ENCODE measurements at places on chromosomes 5 and 9. TPM values are rescaled to one million over a fixed set of nuclear protein-coding genes. Genes with fewer than 3 reads are reported as not detected.
A peak's percentile ranks its signal among the peaks of the same experiment; 100 is the strongest.

The PLAC8L1 gene
- not detected for total RNA-seq

The FCN2 gene
- total RNA-seq = 116 TPM

The GRIN3A gene
- total RNA-seq = 0.44 TPM

The HAVCR2 gene
- total RNA-seq = 3.0 TPM

The HTR1A gene
- not detected for total RNA-seq

The CA9 gene
- 0.93 TPM for total RNA-seq

The TMEM215 gene
- not detected for total RNA-seq

The WDR38 gene
- not detected for total RNA-seq

The PIP5KL1 gene
- not detected for total RNA-seq

The PCDHB11 gene
- 0.06 TPM for total RNA-seq

The PCDHB2 gene
- not detected for total RNA-seq

The SLC1A1 gene
- 25.3 TPM for total RNA-seq

The PCDHB4 gene
- total RNA-seq = 0.22 TPM

The NME5 gene
- total RNA-seq = 0.29 TPM

The OR13C8 gene
- total RNA-seq = not detected

GRCh38 chr5:16169550-16169949, 10.0 kb downstream of the MARCHF11 start:
- no peak overlapping the region for H3K4me3 ChIP-seq
- H3K27me3 ChIP-seq = no peaks in the 10 kb centered on the region
- H3K36me3 ChIP-seq = no peaks in the 10 kb centered on the region
- H3K27ac ChIP-seq = no peak overlapping the region
- no peak for DNase-seq
- no peaks in the 10 kb centered on the region for H3K4me1 ChIP-seq

DNA sequence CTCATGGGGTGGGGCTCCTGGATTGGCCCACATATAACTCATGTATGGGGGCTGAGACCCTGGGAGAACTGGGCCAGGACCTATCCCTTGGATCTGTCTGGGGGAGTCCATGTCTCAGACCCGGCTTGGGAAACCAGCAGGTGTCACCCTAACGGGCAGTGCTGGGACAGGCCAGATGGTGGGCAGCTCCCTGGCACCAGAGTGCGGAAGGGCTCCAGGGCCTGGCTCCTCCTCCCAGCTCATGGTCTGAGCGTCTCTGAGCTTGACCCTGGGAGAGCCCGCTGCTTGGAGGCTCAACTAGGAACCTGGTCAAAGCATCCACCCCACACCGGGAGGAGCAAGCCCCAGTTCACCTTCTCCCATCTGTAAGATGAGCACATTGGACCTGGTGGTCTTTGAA, 15.5 kb upstream of the NCS1 start:
- no peak overlapping the region for H3K27ac ChIP-seq
- no peak overlapping the region for H3K4me3 ChIP-seq
- DNase-seq = no peak
- no peaks in the 10 kb centered on the region for H3K27me3 ChIP-seq
- no peaks in the 10 kb centered on the region for H3K36me3 ChIP-seq

- no peaks in the 10 kb centered on the region for H3K36me3 ChIP-seq
- H3K27ac ChIP-seq = no peak overlapping the region
These were observed 294.5 kb upstream of the PIK3R1 start for GRCh38 chr5:67921004-67921601.

DNA sequence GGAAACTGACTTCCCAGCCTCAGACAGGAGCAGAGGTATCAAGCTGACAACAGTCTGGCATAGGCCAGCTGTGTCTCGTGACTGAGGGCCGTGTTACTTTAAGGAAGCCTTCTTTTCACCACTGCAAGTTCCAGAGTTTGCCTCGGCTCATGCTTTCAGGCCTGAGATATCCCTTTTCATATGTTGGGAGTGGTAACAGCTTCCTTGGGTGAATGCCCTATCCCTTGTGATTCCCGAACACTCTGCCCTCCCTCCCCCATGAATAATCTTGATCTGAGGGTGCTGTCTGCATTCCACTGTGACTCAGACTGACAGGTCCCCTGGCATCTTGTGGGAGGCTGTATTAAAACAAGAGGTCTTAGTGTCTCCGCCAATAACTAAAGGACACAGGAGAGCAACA, 49.7 kb upstream of the ARL15 start:
- no peaks in the 10 kb centered on the region for H3K4me1 ChIP-seq
- no peaks in the 10 kb centered on the region for H3K27me3 ChIP-seq
- no peak for DNase-seq
- no peak overlapping the region for H3K27ac ChIP-seq

- H3K27ac ChIP-seq = no peak overlapping the region
- H3K36me3 ChIP-seq = no peaks in the 10 kb centered on the region
- H3K4me3 ChIP-seq = no peak overlapping the region
- no peaks in the 10 kb centered on the region for H3K27me3 ChIP-seq
These were observed 94.2 kb downstream of the ADAMTS19 start for GRCh38 chr5:129554134-129554904.

- H3K27ac ChIP-seq = no peak overlapping the region
- H3K4me3 ChIP-seq = no peak overlapping the region
- H3K36me3 ChIP-seq = no peaks in the 10 kb centered on the region
- DNase-seq = no peak
- H3K27me3 ChIP-seq = no peaks in the 10 kb centered on the region
These were observed 55.5 kb upstream of the IFNK start for GRCh38 chr9:27468462-27469110.

DNA sequence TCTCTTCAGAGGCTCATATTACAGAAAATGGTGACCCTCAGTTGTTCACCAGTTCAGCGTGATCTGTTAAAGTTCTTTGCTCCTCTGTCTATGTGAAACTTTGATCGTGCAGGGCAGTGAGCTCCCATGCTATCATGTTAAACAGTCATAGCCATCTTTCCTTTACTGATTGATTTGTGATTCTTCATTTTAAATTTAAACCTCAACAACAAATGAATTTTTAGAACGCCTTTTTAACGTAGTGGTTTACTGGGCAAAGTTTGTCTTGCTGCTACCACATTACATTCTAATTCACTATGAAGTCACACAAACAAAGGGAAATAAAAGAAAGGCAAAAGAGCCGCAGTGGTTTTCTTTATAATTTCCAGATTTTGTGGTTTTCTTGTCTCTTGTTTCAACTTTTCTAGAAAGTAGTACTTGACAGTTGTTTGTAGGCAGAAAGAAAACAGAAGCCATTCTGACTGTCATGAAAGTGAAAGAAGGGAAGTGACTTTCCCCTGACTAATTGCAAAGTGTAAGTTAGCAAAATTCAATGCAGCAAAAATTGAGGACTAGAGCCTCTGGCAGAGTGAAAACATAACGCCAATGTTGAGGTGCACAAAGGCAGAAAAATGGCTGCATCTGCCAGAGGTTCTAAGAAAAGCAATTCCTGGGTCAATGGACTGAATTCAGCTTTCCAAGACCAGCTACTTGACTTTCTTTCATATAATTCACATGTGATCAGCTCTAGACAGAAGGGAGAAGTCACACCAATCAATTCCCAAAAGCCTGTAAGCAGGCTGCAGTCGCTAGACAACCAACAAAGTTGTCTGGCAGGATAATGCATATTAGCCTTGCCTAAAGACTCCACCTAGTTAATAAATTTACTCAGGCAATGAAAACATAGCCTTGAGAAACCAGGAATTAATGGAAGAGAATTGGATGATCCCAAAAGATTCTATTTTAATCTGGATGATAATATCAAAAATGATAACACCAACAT, 7.1 kb upstream of the IFNA6 start:
- H3K27ac ChIP-seq = no peak overlapping the region
- H3K36me3 ChIP-seq = no peaks in the 10 kb centered on the region
- no peaks in the 10 kb centered on the region for H3K4me1 ChIP-seq
- no peak for DNase-seq
- no peak overlapping the region for H3K4me3 ChIP-seq

GRCh38 chr5:98933445-98934072, 4.8 kb upstream of the CHD1 start:
- no peak overlapping the region for H3K27ac ChIP-seq
- peaks cover 3% of the 10 kb centered on the region for H3K4me1 ChIP-seq
- H3K4me3 ChIP-seq = no peak overlapping the region
- no peaks in the 10 kb centered on the region for H3K27me3 ChIP-seq
- no peak for DNase-seq
- no peaks in the 10 kb centered on the region for H3K36me3 ChIP-seq

GRCh38 chr9:133946840-133947486, 45.2 kb downstream of the VAV2 start:
- no peaks in the 10 kb centered on the region for H3K4me1 ChIP-seq
- no peaks in the 10 kb centered on the region for H3K36me3 ChIP-seq
- peak; percentile 33 for DNase-seq
- H3K27me3 ChIP-seq = no peaks in the 10 kb centered on the region
- no peak overlapping the region for H3K4me3 ChIP-seq
- H3K27ac ChIP-seq = no peak overlapping the region

DNA sequence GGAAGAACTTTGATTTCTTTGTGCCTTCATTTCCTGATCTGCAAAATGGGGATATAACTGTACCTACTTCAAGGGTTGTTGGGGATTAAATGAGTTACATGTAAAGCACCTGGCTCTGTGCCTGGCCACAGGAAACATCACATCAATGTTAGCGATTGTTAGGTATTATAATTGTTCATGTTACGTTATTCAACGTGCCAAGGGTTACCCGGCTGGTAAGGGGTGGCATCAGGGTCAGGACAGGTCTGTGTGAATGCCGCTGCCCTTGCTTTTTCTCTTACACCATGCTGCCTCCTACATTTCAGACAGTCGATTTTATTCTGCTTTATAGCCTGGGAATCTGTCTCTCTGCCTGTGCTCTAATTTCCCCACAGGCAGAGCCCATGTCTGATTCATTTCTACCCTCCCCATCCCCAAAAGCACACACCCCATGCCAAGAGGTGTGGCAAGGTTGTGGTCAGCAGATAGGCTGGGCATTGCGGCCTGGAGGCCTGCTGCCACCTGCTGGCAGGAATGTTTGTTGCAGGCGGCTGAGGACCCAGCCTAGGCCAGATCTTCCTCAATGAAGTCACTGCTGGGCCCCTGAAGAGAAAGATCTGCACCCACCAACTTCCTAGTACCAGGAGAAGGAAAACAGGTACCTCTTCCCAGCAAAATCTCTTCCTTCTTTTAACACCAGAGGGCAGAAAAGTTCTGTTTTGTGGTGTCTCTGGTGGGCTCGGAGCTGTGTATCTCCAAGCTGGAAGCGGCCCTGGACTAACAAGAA, 5.3 kb downstream of the ANKS6 start:
- no peaks in the 10 kb centered on the region for H3K27me3 ChIP-seq
- H3K36me3 ChIP-seq = no peaks in the 10 kb centered on the region
- H3K27ac ChIP-seq = no peak overlapping the region
- no peak for DNase-seq
- no peak overlapping the region for H3K4me3 ChIP-seq

GRCh38 chr5:6251565-6252102, 126.7 kb downstream of the MED10 start:
- no peak overlapping the region for H3K27ac ChIP-seq
- no peaks in the 10 kb centered on the region for H3K27me3 ChIP-seq
- H3K36me3 ChIP-seq = no peaks in the 10 kb centered on the region
- no peak overlapping the region for H3K4me3 ChIP-seq
- H3K4me1 ChIP-seq = no peaks in the 10 kb centered on the region
- DNase-seq = no peak

DNA sequence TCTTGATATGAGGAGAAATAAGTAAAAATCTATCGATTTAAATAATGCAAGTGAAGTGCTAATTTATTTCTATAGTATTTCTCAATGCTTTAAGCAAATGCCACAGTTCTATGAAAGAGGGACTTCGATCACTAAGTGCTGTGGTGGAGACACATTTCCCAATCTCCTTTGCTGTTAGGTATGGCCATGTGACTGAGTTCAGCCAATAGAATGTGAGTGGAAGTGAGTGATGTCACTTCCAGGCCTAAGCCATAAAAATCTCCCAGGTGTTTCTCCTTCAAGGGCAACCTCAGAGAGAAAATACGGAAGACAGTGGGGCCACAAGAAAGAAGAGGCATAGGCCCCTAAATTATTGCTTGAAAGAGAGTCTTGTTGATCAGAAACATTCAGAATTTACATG, 100.3 kb upstream of the ANKH start:
- H3K4me1 ChIP-seq = no peaks in the 10 kb centered on the region
- no peak overlapping the region for H3K27ac ChIP-seq
- no peak for DNase-seq
- H3K36me3 ChIP-seq = no peaks in the 10 kb centered on the region
- no peak overlapping the region for H3K4me3 ChIP-seq

GRCh38 chr5:138974227-138975063, 99.3 kb upstream of the LRRTM2 start:
- no peaks in the 10 kb centered on the region for H3K4me1 ChIP-seq
- no peak for DNase-seq
- H3K36me3 ChIP-seq = no peaks in the 10 kb centered on the region
- H3K4me3 ChIP-seq = no peak overlapping the region
- no peaks in the 10 kb centered on the region for H3K27me3 ChIP-seq

GRCh38 chr5:115496936-115497576, 47.5 kb downstream of the FEM1C start:
- H3K4me3 ChIP-seq = no peak overlapping the region
- H3K4me1 ChIP-seq = no peaks in the 10 kb centered on the region
- H3K27me3 ChIP-seq = no peaks in the 10 kb centered on the region
- no peak overlapping the region for H3K27ac ChIP-seq
- no peak for DNase-seq

GRCh38 chr5:122435761-122436160, 123.7 kb downstream of the SNCAIP start:
- DNase-seq = no peak
- H3K27ac ChIP-seq = no peak overlapping the region
- no peak overlapping the region for H3K4me3 ChIP-seq
- H3K27me3 ChIP-seq = no peaks in the 10 kb centered on the region
- no peaks in the 10 kb centered on the region for H3K36me3 ChIP-seq
- peaks cover 6% of the 10 kb centered on the region for H3K4me1 ChIP-seq

- H3K4me1 ChIP-seq = no peaks in the 10 kb centered on the region
- H3K36me3 ChIP-seq = no peaks in the 10 kb centered on the region
- no peak for DNase-seq
These were observed 16.1 kb downstream of the GFI1B start for GRCh38 chr9:132994410-132995120.

GRCh38 chr5:42953041-42953440, 87.1 kb downstream of the ANXA2R start:
- no peak overlapping the region for H3K27ac ChIP-seq
- H3K36me3 ChIP-seq = no peaks in the 10 kb centered on the region
- no peaks in the 10 kb centered on the region for H3K4me1 ChIP-seq

DNA sequence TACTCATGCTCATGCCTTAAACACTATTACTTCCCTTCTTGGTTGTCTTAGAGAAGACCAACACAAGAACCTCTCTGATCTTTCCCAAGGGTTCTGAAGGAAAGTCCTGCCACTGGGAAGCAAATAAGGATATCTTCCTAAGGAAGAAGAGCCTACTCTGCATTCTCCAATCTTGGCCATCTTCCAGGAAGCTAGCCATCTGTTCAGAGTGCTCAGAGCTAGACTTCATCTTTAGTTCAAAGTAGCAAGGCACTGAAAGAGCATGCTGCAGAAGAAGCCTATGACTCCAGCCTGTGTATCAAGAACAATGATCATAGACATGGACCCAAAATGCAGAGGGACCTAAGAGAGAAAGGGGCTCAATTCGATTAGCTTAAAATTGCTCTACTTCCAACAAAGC, 114.7 kb downstream of the KIAA0825 start:
- H3K4me3 ChIP-seq = no peak overlapping the region
- H3K36me3 ChIP-seq = no peaks in the 10 kb centered on the region
- no peaks in the 10 kb centered on the region for H3K27me3 ChIP-seq
- H3K4me1 ChIP-seq = no peaks in the 10 kb centered on the region

All from right lobe of liver (tissue), 6 donors.